ENCODE measurements at places on chromosomes 12 and 14.
A peak's percentile ranks its signal among the peaks of the same experiment; 100 is the strongest.

DNA sequence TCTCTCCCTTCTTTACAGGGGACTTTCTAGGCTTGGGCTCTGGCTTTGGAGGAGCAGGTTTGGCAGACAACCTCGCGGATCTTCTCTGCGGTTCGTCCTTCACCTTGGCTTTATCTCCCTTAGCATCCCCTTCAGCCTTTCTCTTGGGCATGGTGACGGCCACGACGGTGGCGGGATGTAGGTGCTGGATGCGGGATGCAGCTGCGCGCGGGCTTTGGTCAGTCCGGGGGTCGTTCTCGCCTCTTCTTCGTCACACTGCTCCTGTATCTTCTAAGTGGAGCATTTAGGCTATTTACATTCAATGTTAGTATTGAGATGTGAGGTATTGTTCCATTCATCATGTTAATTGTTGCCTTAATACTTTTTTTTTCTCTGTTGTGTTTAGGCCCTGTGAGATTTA is 217.2 kb upstream of the STXBP6 start:
- no peak overlapping the region for H3K27ac ChIP-seq
- peaks cover 2% of the 10 kb centered on the region for H3K27me3 ChIP-seq

DNA sequence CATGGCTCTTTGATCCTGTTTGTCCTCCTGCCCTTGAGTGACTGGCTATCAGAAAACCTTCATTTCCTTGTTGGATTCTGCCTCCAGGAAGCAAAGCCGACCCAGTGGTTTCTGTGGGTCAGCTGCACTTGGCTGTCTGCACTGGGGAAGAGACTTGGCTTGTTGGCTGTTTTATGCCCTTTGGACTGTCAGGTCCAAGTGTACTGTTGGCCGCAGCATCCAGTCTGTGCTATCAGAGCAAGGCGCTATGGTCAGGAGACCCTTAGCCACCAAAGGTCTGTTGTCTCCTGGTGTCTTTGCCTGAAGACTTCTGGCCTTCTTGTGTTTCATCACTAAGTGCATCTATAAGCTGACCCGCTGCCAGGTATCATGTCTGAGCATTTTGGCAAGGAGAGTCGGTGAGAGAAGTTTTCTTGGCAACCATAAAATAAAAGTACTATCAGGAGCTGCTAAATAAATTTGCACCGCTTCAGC is 177.4 kb upstream of the HIF1A start:
- no peak overlapping the region for H3K27ac ChIP-seq
- no peak overlapping the region for H3K4me3 ChIP-seq
- no peaks in the 10 kb centered on the region for H3K27me3 ChIP-seq
- no peaks in the 10 kb centered on the region for H3K36me3 ChIP-seq
- peaks cover 2% of the 10 kb centered on the region for H3K4me1 ChIP-seq
- no peak for DNase-seq

DNA sequence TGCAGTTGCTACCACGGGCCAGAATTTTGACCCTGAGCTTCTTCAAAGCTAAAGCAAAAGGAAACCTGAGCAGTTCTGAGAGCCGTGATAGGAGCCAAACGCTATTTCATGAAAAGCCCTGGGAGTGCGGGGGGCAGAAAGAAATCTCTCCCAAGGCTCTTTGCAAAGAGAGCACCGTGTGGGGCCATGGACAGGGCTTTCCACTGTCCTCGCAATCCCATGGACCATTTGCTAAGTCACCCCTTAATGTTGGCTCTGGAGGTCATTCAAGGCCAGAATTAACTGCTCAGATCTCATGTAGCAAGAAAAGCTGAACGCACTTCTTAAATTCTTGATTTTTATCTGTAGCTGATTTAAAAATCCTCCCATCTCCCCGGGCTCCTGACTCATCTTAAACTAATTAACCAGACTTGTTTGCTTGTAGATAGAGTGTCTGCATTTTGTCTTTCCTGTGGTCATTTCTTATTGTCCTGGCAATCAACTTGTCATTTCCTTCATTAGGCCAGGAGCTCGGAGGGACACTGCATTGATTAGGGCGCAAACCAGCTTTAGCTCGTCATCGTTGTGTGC is 24.8 kb downstream of the CLSTN3 start:
- H3K36me3 ChIP-seq = peaks cover 14% of the 10 kb centered on the region
- H3K4me1 ChIP-seq = no peaks in the 10 kb centered on the region
- H3K27ac ChIP-seq = no peak overlapping the region
- DNase-seq = no peak

GRCh38 chr12:93197067-93197593 is 180.6 kb upstream of the NUDT4 start:
- H3K4me3 ChIP-seq = no peak overlapping the region
- H3K27ac ChIP-seq = no peak overlapping the region
- no peak for DNase-seq
- no peaks in the 10 kb centered on the region for H3K36me3 ChIP-seq
- H3K27me3 ChIP-seq = peaks cover 3% of the 10 kb centered on the region
- H3K4me1 ChIP-seq = no peaks in the 10 kb centered on the region

DNA sequence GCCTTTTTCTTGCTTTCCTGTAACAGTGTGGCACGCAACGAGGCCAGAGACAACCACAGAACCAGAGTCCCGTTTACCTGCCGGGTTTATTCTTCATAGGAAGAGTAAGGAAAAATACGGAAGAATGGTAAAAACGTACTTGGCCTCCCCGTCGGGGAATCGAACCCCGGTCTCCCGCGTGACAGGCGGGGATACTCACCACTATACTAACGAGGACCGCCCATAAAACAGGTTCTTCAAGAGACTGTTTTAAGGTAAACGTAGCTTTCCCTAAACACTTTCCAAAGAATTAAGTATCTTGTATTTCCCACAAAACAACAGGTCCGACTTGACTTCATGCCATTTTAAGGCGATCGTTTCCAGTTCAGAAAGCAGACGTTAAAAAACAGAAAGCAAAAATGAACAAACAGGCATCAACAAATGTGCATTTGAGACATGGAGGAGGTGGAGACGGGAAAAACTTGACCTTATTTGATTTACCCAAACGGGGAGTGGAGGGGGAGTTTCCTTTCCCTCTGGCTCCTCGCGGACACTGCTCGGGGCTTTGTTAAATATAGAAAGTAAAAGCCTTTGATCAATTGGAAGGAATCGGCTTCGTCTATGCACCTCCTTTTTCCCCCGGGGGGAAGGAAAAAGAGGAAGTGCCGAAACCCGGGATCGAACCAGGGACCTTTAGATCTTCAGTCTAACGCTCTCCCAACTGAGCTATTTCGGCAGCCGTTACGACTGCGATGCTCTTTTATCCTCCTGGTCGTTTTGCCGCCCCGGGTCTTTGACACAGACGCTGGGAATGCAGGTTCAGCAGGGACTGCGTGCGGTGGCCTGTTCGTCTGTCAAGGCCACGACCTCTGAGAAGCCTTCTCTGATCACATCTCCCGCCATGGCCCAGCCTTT is 13.0 kb upstream of the UBC start:
- DNase-seq = peak; percentile 91
- H3K4me1 ChIP-seq = peaks cover 6% of the 10 kb centered on the region
- peak overlapping the region; percentile 92 for H3K27ac ChIP-seq
- H3K27me3 ChIP-seq = peaks cover 17% of the 10 kb centered on the region

DNA sequence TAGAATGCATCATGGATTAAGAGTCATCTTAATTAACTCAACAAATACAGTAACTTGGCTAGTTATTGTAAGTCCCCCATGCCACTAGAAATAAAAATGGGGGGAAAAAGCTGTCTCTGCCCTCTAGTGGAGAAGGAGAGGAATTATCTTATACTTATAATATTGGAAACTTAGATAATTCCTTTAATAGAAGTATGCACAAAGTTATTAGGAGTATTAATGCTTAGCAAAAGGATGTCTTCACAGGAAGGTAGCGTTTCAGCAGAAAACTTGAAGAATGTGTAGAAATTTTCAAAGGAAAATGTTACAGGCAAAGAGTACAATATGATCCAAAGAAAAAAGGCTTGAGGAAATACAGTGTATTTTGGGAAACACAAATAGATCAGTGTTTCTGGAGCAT is 19.8 kb downstream of the OR5AU1 start:
- no peaks in the 10 kb centered on the region for H3K4me1 ChIP-seq
- no peaks in the 10 kb centered on the region for H3K36me3 ChIP-seq
- no peak overlapping the region for H3K4me3 ChIP-seq
- DNase-seq = no peak

DNA sequence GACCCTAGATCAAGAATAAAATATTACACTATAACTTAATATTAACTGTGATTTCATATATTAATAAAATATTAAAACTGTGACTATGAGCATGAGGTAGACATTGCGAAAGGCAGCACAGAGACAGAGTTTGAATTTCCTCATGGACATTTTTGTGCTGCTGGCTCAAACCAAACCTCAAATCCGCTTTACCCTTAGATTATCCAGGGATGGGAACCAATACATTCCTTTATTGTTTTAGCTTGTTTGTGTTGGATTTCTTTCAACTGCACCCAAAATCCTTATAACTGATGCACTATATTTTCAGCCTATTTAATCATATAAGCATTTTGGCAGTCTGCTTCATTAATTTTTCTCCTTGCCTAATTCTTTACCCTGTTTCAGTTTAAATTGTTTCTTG is 436.7 kb downstream of the ATP23 start:
- no peaks in the 10 kb centered on the region for H3K36me3 ChIP-seq
- H3K4me1 ChIP-seq = no peaks in the 10 kb centered on the region
- no peak overlapping the region for H3K4me3 ChIP-seq

- DNase-seq = no peak
- no peak overlapping the region for H3K27ac ChIP-seq
- no peaks in the 10 kb centered on the region for H3K27me3 ChIP-seq
- H3K36me3 ChIP-seq = peaks cover 12% of the 10 kb centered on the region
- no peak overlapping the region for H3K4me3 ChIP-seq
- no peaks in the 10 kb centered on the region for H3K4me1 ChIP-seq
Observed at GRCh38 chr12:116400636-116401372, 123.3 kb upstream of the MED13L start.

DNA sequence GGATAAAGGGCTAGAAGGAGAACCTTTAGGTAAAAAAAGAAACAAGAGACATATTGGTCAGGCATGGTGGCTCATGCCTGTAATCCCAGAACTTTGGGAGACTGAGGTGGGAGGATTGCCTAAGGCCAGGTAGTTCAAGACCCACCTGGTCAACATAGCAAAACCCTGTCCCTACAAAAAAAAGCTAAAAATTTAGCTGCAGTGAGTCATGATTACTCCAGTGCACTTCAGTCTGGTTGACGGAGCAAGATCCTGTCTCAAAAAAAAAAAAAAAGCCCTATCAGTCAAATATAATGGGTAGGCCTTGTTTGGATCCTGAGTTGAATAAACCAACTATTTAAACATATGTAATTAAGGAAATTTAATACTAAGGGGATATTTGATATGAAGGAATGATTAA is 54.2 kb downstream of the PPP1R36 start:
- no peak overlapping the region for H3K27ac ChIP-seq
- H3K4me3 ChIP-seq = no peak overlapping the region
- no peaks in the 10 kb centered on the region for H3K27me3 ChIP-seq
- H3K36me3 ChIP-seq = no peaks in the 10 kb centered on the region

DNA sequence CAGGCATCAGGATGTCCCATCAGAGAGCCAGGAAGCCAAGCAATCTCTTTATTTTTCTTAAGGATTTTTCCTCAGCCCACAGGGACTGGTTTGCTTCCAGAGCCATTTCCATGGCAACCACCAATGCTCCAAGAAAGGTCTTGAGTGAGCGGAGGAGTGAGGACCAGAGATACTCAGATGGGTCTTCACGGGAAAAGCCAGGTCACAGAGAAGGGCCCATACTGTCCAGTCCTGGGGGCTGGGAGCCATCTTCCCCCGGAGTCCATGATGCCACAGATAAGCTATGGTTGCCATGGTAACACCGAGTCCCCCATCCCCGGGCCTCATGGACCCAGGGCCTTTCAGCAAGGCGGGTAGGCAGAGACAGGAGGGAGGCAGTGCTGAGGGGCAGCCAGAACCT is 28.6 kb downstream of the CMKLR1 start:
- H3K4me1 ChIP-seq = peaks cover 19% of the 10 kb centered on the region
- peaks cover 12% of the 10 kb centered on the region for H3K27me3 ChIP-seq
- no peak for DNase-seq
- H3K27ac ChIP-seq = no peak overlapping the region

DNA sequence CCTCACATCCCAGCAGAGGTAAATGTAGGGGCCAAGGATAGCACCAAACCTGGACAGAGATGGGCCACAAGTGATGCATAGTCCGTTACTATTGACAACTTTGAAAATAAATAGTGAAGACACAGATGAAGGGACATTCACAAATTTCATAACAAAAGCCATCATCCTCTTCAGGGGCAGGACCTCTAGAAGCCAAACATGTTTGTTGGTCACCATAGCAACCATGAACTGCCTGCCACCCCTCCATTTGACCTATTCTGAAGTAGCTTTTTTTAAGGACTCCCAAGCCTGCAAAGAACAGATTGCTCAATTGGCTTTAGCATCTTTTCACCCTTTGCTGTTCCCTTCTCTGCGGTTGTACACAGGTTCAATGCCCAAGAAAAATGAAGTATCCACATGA is 35.7 kb upstream of the MDM1 start:
- no peak overlapping the region for H3K27ac ChIP-seq
- H3K27me3 ChIP-seq = no peaks in the 10 kb centered on the region
- no peak overlapping the region for H3K4me3 ChIP-seq
- no peak for DNase-seq
- H3K4me1 ChIP-seq = peaks cover 5% of the 10 kb centered on the region

GRCh38 chr12:128290938-128291337 is 24.0 kb downstream of the TMEM132C start:
- H3K4me1 ChIP-seq = no peaks in the 10 kb centered on the region
- H3K4me3 ChIP-seq = no peak overlapping the region
- no peak for DNase-seq

DNA sequence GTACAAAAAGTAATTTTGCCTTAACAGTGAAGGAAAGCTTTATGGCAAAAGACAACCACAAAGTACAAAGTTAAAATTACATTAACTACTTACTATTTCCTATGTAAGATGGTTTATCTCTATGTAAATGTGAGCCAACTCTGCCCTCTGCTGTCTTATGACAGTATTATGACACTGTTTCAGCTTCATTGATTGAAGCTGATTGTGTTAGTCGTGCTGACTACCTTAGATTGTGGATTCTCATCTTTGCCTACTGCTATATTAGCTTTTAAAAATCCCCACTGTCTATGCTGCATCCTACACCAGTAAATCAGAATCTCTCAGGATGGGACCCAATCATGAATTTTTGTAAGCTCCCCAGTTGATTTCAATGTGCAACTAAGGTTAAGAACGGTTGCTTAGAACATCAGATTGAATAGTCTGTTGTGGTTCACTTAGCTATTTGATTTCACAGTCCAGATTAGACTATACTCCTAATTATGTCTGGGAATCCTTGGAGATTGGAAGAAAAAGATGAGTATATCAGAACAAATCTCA is 12.2 kb upstream of the SPTB start:
- no peaks in the 10 kb centered on the region for H3K36me3 ChIP-seq
- H3K4me1 ChIP-seq = peaks cover 9% of the 10 kb centered on the region
- no peak overlapping the region for H3K4me3 ChIP-seq
- no peak for DNase-seq
- no peak overlapping the region for H3K27ac ChIP-seq

GRCh38 chr12:56521209-56521589 is 421 bp upstream of the RBMS2 start:
- no peaks in the 10 kb centered on the region for H3K27me3 ChIP-seq
- H3K36me3 ChIP-seq = no peaks in the 10 kb centered on the region
- H3K4me1 ChIP-seq = peaks cover 6% of the 10 kb centered on the region
- H3K4me3 ChIP-seq = peak overlapping the region; percentile 93
- H3K27ac ChIP-seq = no peak overlapping the region

Measured in glutamatergic neuron (in vitro differentiated cells).